Left lung (tissue), 14 donors: ENCODE measurements at places on chromosomes 12 and 14. TPM values are rescaled to one million over a fixed set of nuclear protein-coding genes. Genes with fewer than 3 reads are reported as not detected.

DNA sequence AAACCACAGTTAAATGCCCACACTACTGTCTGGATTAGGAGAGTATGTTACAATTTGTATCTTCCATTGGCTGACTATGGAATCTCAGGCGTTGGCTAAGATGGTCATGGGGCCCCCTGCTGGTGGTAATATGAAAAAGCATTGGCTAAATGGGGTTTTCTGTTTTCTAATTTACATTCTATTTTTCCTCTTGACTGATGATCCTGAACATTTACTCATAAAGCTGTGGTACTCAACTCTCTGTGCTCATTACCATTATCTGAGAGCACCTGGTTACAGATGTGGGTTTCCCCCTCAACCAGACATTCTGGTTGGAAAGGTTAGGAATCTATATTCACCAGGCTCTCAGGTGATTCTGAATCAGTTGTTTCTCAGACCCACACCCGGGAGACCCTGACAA is 64.8 kb downstream of the WSCD2 start:
- no peak overlapping the region for H3K27ac ChIP-seq
- no peaks in the 10 kb centered on the region for H3K4me1 ChIP-seq
- DNase-seq, result no peak

DNA sequence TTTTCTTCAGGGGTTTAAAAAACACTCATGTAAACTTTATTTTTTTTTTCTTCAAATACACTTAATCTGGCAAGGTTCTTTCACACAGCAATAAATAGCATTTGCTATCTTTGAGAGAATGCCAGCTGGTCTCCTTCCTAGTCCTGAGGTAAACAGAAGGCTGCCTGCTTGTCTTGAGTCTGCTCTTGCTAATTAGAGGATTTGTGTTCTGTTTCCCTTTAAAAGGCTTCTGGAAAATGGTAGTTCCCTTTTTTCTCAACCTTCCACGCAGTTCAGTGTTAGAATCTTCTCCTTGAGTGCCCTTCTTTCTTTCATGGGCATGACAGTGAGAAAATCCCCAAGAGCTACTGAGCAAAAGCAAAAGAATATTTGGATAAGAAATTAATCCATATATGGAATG is 92.3 kb upstream of the DCN start:
- DNase-seq, result peak; percentile 85
- peak overlapping the region; percentile 63 for H3K27ac ChIP-seq
- H3K27me3 ChIP-seq, result no peaks in the 10 kb centered on the region
- peaks cover 3% of the 10 kb centered on the region for H3K4me1 ChIP-seq

The CMKLR1 gene
- 19.0 TPM for total RNA-seq

The CIROP gene
- total RNA-seq, result not detected

- no peaks in the 10 kb centered on the region for H3K4me1 ChIP-seq
- H3K36me3 ChIP-seq, result no peaks in the 10 kb centered on the region
- DNase-seq, result no peak
- no peak overlapping the region for H3K27ac ChIP-seq
- H3K4me3 ChIP-seq, result no peak overlapping the region
These were observed 130.7 kb upstream of the ARID2 start for GRCh38 chr12:45598761-45599160.

GRCh38 chr14:92207928-92208265 is 86.1 kb downstream of the CPSF2 start:
- no peaks in the 10 kb centered on the region for H3K4me1 ChIP-seq
- no peaks in the 10 kb centered on the region for H3K36me3 ChIP-seq
- no peak overlapping the region for H3K27ac ChIP-seq
- no peaks in the 10 kb centered on the region for H3K27me3 ChIP-seq
- no peak for DNase-seq
